ENCODE measurements at places on chromosomes 16 and 17.

DNA sequence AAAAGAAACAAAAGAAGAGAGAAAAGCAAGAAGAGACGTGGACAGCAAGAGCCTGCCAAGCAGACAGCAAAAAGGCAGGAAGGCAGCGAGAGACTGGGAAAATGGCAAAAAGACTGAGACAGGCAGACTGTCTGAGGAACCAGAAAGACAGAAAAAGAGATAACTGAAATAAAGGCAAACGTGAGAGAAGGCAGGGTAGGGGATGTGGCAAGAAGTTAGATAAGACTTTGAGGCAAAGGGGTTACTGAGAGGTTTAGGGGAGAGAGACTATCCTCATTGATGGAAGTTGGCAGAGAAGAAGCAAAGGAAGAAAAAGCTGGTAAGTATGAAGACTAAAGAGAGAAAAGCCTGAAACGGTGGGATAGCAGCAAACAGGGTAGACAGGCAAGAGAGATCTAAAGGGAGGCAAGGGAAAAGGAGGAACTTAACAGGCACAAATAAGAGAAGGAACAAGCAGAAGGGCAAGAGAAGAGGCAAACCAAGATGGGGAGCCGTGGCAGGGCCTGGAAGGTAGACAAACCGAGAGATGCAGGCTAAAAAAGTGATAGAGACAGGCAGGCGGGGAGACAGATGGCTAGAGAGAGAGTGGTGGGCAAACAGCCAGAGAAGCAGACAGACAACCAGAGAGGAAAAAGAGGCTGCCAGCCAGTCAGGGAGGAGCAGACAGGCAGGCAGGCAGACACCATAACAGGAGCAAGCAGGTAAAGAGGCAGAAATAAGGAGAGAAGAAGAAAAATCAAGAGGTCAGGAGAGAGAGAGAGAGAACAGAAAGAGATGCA is 7.1 kb upstream of the CHD3 start:
- no peak for DNase-seq

DNA sequence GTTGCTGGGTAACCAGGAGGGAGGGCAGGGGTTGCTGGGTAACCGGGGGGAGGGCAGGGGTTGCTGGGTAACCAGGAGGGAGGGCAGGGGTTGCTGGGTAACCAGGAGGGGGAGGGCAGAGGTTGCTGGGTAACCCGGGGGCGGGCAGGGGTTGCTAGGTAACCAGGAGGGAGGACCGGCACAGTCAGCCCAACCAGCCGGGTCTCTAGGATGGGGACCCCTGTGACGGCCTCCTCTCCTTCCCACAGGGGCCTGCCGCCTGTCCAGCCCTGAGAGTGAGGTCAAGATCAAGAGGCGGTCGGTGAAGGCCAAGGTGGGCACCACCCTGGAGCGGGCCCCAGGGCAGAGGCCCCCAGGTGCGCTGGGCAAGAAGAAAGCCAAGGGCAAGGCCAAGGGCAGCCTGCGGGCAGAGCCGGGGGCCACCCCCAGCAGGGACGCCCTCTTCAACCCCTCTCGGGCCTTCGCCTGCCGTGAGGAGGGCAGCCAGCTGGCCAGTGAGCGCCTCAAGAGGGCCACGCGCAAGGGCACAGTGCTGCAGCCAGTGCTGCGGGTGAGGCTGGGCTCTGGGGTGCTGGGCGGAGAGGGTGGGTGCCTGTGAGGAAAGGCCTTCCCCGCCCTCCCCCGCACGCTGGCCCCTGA is 54.6 kb downstream of the ACTG1 start:
- DNase-seq = no peak

- peak; percentile 5 for DNase-seq
Measured at GRCh38 chr16:89201439-89202377, 1.4 kb upstream of the SLC22A31 start.

- DNase-seq = no peak
Measured at GRCh38 chr17:47618410-47618809, 31.3 kb upstream of the KPNB1 start.

GRCh38 chr17:52995881-52996280 is 826.8 kb upstream of the KIF2B start:
- no peak for DNase-seq

- DNase-seq = peak; percentile 47
Measured at GRCh38 chr17:18225121-18225641, at the start of gene LLGL1. Gene LLGL1 (plus strand): TSS chr17:18225635. CDS start chr17:18225683, 48 bp downstream.

GRCh38 chr17:17144061-17144460 is 62.1 kb downstream of the PLD6 start:
- no peak for DNase-seq

- DNase-seq = no peak
Measured at GRCh38 chr17:31591924-31592323, 200.4 kb downstream of the RAB11FIP4 start.

- no peak for DNase-seq
Measured at GRCh38 chr16:35188288-35189155, 1729.1 kb downstream of the TP53TG3F start.

- DNase-seq = no peak
Measured at GRCh38 chr17:19726631-19727376, 10.4 kb upstream of the SLC47A2 start.

- no peak for DNase-seq
Measured at GRCh38 chr17:9195961-9196670, 174.8 kb downstream of the NTN1 start.

- no peak for DNase-seq
Measured at GRCh38 chr16:15716694-15717447, 66.8 kb downstream of the NDE1 start.

GRCh38 chr17:39110435-39111136 is 40.9 kb downstream of the PLXDC1 start:
- no peak for DNase-seq

Measured in HFF-Myc (cell line).